Astrocyte (in vitro differentiated cells and primary cell): ENCODE measurements at places on chromosomes 7 and 10. TPM values are rescaled to one million over a fixed set of nuclear protein-coding genes. Genes with fewer than 3 reads are reported as not detected.

Gene NOS3
- 1.8 and 2.0 TPM in 2 replicates for total RNA-seq

Gene ABCB4
- 0.36 and 0.48 TPM in 2 replicates for total RNA-seq

Gene SLC16A9
- total RNA-seq: 3.4 and 4.4 TPM in 2 replicates

Gene NPTX2
- total RNA-seq: 2.4 and 4.2 TPM in 2 replicates

Gene FAM13C
- 8.7 and 9.3 TPM in 2 replicates for total RNA-seq

Gene CALCR
- total RNA-seq: 5.4 and 5.7 TPM in 2 replicates

Gene ADCY1
- 1.2 and 1.6 TPM in 2 replicates for total RNA-seq

Gene MYL7
- 60.0 and 63.0 TPM in 2 replicates for total RNA-seq

Gene ADAMTS14
- 19.4 and 30.2 TPM in 2 replicates for total RNA-seq

Gene MINDY3
- total RNA-seq: 28.4 and 29.6 TPM in 2 replicates

Gene SMURF1
- total RNA-seq: 36.9 and 44.7 TPM in 2 replicates

Gene ASZ1
- total RNA-seq: not detected in 2 replicates

Gene KAT6B
- total RNA-seq: 21.6 and 21.7 TPM in 2 replicates

Gene MYO1G
- total RNA-seq: 0.11 and 0.19 TPM in 2 replicates

Gene HOXA11
- total RNA-seq: not detected in 2 replicates

Gene TMEM196
- total RNA-seq: not detected in 2 replicates

Gene ZNF467
- 16.5 and 16.6 TPM in 2 replicates for total RNA-seq

Gene CUZD1
- total RNA-seq: 0.17 and 0.23 TPM in 2 replicates

Gene PSAP
- 1,120 and 1,191 TPM in 2 replicates for total RNA-seq

Gene PNLIPRP1
- total RNA-seq: not detected in 2 replicates

Gene UNC5B
- 15.0 and 32.8 TPM in 2 replicates for total RNA-seq

Gene CYP3A7
- total RNA-seq: not detected in 2 replicates

Gene CWF19L1
- total RNA-seq: 20.5 and 23.2 TPM in 2 replicates

Gene NRAP
- total RNA-seq: not detected in 2 replicates

Gene TMEM140
- 0.27 and 0.62 TPM in 2 replicates for total RNA-seq

Gene SPDYE3
- total RNA-seq: not detected in 2 replicates

Gene ATG9B
- total RNA-seq: 1.8 and 2.2 TPM in 2 replicates

Gene ANKRD61
- total RNA-seq: 0.18 and 0.31 TPM in 2 replicates

Gene CFAP70
- total RNA-seq: 1.2 and 1.3 TPM in 2 replicates

Gene DNAJC12
- 1.7 and 2.1 TPM in 2 replicates for total RNA-seq

Gene PAX4
- total RNA-seq: not detected in 2 replicates

Gene DLG5
- total RNA-seq: 55.2 and 58.4 TPM in 2 replicates

Gene HOXA3
- total RNA-seq: not detected in 2 replicates

Gene AKR1C4
- not detected in 2 replicates for total RNA-seq

Gene NUTM2A
- 0.79 and 1.2 TPM in 2 replicates for total RNA-seq

Gene LRRC4
- 4.4 and 4.5 TPM in 2 replicates for total RNA-seq

Gene TDRD1
- not detected in 2 replicates for total RNA-seq

Gene CRTAC1
- total RNA-seq: 0.66 and 2.6 TPM in 2 replicates

Gene CAV2
- total RNA-seq: 152 and 161 TPM in 2 replicates

Gene AP3M1
- 45.9 and 50.0 TPM in 2 replicates for total RNA-seq

Gene ZNF655
- 54.1 and 59.7 TPM in 2 replicates for total RNA-seq

Gene AS3MT
- total RNA-seq: 0.34 and 0.64 TPM in 2 replicates

Gene CTTNBP2
- total RNA-seq: 3.5 and 4.9 TPM in 2 replicates
